ENCODE measurements at places on chromosomes 4 and X. TPM values are rescaled to one million over a fixed set of nuclear protein-coding genes. Genes with fewer than 3 reads are reported as not detected.

GRCh38 chrX:140425712-140426395 lies 79.0 kb downstream of the SOX3 start:
- DNase-seq = no peak

- DNase-seq = no peak
These were observed 108.8 kb upstream of the IGSF1 start for GRCh38 chrX:131397891-131398290.

DNA sequence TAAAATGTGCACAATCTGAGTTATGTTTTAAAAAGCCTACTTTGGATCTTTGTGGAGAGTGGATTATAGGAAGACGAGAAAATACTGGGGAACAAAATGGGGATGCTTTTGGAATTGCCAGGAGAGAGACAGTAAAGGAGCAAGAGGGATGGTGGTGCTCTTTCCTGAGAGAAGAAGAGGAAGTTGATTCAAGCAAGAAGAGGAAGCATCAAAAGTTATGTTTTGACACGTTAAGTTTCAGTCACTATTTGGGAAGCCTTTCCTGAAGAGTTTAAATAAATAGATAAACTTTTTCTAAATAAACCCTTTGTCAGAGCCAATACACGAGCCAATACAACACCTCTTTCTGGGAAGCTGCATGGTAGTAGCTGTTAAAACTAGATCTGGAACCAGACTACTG lies 394.1 kb downstream of the GALNTL6 start:
- DNase-seq = no peak

- no peak for DNase-seq
These were observed 26.1 kb downstream of the KLHL34 start for GRCh38 chrX:21632027-21632426.

Gene RRH
- 0.05 TPM for total RNA-seq
